ENCODE measurements at places on chromosomes 1 and 21.

DNA sequence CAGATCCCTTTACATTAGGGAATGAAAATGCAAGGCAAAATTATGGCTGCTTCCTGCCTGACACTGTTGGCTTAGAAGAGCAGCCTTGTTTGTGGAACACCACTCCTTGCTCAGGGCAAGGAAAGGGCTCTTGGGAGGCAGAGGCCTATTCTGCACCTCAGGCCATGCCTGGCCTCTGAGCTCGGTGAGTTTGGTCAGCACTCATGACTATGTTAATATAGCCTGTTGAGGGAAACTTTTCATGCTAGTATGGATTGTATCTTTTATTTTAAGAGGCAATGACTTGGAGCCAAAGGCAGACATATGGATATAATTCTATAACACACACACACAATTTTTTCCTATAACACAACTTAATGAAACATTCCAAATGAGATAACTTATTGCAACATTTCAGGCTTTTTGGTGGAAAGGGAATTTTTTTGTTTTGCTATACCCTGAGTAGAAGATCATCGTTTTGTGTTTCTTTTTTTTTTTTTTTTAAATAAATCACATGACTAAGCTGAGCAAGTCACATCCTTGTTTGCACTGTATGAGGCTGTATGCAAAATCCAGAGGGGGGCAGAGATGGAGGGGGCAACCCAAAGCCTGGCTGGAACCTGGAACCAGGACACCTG lies 5.6 kb upstream of the YRDC start:
- DNase-seq: no peak

- no peak for DNase-seq
These were observed 72.3 kb downstream of the CTH start for GRCh38 chr1:70483342-70483741.

GRCh38 chr1:25800703-25801377 lies 847 bp downstream of the SELENON start:
- DNase-seq: no peak

- no peak for DNase-seq
These were observed 140.2 kb upstream of the HOOK1 start for GRCh38 chr1:59674595-59674994.

- peak; percentile 7 for DNase-seq
These were observed 83.5 kb downstream of the SYF2 start for GRCh38 chr1:25148673-25149300.

DNA sequence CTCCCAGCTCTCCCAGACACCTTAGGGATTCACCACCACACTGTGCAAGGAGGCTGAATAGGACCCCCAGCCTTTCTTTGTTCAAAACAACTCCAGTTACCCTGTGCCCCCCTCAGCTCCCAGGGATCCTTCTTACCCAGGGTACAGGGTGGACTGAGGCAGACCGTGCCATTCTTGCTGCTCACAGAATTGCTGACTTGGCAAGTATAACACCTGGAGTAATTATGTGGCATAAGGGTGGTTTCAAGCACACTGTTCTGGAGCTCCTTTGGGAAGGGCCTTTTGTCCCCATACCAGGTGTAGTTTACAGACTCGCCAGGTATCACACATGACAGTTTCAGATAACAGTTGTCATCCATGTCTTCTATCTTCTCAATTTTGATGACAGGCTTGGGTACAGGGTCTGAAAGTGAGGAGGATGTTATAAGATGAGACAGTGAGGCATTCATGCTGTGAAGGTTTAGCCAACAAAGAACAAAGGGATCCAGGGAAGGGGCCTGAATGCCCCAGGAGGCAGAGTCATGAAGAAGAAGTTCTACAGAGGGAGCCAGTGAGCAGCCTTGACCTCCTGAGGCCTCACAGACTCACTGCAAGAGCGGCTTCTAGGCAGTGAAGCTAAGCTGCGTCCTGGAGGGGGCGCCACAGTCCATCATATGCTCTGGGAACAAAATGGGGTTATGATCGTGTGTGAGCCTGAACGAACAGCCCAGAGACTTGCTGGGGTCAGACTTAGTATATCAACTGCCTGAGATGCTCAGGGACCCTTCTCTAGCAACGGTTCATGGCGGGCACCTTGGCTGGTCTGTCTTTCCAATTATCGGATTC lies 30.3 kb downstream of the CD48 start:
- peak; percentile 25 for DNase-seq

DNA sequence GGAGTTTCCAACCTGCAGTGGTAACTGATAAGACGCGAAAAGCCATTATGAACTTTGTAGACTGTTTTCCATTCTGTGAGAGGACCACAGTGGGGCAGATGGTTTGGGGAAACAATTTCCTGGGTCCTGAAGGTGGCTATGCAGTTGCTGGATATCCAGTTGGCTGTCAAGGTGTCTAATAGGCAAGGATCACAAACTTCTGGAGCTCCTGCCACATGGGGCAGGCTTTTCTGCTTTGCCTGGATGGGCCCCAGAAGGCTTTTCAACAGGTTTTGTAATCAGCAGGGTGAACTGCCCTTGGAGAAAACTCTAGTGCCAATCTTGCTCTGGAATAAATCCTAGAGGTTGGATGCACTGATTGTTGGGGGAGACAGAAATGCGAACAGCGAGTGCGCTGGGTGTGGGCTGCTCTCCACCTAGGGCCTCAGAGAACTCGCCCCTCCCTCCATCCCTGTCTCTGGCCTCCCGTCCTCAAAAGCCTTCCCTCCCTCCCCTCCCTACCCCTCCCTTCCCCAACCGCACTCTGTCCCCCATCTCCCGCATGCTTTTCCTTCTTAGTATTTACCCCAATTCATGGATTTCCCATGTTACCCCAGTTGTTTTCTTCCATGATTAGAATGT lies 210.3 kb upstream of the USP24 start:
- no peak for DNase-seq

DNA sequence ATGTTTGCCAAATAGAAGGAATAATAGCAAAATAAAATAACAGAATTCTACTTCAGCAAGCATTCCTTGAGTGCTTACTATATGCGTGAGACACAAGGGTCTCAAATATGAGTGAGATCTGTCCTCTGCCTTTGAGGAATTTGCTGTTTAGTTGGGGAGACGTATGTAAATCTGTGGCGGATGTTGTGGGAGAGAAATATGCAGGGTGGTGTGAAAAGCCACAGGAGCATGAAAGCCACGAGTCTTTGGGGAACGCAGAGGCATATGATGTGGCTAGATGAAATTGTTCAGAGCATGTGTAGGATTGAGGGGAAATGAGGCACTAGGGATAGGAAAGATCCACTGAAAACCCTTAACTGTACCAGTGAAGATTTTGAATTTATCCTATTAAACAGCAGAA lies 244.4 kb downstream of the PBX1 start:
- no peak for DNase-seq
